ENCODE measurements at places on chromosomes 6 and 20.

DNA sequence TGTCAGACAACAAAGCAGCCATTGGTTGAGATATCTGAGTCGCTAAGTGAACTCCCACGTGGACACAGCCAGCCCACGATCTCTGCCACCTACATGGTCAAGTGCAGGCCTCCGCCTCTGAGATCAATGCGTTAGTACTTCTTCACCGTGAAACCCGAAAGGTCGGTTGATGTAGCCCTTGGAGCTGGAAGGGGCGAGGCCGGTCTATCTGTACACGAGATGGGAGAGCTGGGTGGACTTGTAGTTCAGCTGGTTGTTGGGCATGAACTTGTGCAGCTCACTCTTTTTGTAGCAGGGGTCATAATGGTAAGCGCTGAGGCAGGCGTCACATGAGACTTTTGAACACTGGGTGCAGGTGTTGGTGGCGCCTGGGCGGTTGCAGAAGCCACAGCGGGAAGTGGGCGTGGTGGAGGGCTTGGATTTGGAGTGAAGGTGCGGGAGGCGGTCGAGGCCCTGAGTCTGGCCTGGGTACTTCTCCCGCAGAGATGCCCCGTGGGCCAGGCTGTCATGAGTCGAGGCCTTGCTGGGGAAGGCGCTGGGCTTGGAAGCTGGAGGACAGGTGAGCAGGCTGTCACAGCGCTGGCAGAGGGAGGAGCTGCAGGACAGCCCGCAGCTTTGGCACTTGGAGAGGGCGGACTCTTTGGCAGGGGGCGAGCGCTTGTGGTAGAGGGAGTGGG, 9.8 kb downstream of the SPATA2 start:
- DNase-seq = no peak

- no peak for DNase-seq
Observed at GRCh38 chr20:12976720-12977309, 32.0 kb upstream of the SPTLC3 start.

- DNase-seq = no peak
Observed at GRCh38 chr6:140485740-140486449, 1111.4 kb upstream of the CITED2 start.

DNA sequence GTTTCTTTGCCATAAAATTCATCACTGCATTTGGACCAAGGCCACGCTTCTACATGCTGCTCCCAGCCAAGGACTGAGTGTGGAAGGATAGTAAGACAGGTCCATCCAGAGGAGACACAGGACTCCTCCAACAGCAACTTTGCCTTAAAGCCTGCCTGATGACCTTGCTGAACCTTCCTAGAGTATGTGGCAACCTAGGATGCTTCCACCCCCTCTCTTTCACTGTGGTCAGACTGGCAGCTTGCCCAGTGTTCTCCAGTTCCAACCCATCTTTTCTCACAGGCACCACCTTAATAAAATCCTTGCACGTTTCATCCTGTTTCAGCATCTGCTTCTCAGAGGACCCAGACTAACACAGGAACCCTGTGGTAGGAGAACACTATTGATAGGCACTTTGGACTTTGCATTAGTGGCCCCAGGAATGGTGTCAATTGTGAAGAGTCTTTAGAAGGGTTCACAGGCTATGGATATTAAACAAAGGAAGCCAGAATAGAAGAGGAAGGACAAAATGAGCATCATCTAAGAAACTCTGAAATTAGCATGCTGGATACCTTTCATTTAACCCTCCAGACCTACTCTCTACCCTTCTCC, 2.4 kb upstream of the PKHD1 start:
- DNase-seq = no peak

DNA sequence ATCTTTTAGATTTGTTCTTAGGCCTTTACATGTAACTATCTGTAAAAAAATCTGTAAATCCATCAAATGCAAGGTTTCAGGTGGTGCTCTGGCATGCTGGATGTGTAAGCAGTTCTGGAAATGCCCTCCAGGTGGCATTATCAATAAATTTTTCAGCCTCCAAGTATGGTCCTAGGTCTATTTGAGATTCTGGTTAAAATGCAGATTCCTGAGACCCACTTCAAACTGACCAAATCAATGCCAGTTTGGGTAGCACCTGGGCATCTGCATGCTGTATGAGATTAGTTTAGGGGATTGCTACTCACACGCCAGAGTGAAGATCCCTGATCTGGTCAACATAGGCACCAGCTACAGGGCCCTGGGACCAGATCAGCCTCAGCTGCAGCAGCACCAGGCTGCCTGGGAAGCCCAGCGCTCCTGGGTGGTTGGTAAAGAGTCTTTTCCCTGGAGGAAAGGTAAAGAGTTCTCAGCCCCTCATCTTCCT, 507.3 kb upstream of the CITED2 start:
- no peak for DNase-seq

- DNase-seq = no peak
Observed at GRCh38 chr6:7268816-7269555, 44.0 kb downstream of the SSR1 start.

DNA sequence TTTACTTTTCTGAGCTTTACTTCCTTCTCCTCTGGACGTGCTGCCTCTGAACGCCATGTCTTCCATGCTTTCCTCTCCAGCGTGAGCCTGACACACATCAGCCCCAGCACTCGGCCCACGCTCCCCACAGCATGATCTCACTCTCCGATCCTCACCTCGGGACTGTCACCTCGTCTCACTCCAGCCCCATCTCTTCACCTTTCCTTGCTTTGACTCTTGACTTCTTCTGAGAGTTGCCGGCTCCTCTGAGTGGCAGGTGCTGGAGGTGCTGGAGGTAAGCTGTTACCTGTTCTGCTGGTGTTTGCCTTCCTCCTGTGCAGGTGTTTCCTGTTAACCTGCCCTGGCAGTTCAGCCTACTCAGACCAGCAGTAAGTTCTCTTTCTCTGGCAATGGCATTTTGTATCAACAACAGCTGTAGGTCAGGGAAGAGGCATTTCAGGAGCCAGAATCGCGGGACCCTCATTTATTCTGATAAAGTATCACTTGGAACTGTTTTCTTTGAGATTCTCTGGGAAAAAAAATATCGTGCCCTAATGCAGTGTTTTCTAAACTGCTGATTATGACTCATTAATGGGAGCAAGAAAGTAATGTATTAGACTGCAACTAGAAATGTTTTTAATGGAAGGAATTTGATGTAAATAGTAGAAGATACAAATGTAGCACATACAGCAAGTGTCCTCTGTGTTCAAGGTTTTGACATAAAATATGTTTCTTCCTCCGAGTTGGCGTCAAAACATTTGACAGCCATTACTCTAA, 106.5 kb downstream of the ARID1B start:
- DNase-seq = no peak

GRCh38 chr20:13105864-13106457, 97.2 kb downstream of the SPTLC3 start:
- DNase-seq = no peak

- no peak for DNase-seq
Observed at GRCh38 chr6:169971081-169971861, 219.8 kb downstream of the ERMARD start.

DNA sequence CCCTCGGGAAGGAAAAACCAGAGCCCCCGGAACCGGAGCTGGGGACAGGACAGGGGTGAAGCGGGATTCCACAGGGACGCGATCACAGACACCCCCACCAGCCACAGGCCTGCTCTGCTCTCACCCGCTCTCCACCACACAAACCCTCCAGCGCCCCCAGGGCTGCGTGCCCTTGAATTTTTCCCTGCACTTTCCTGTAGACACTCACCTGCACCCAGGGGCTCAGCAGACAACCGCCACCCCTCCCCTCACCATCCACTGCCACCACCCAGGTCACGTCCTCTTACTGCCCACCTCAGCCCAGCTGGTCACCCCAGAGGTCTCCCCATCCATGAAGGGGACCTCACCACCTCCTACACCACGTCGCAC, 631 bp downstream of the ULBP2 start:
- no peak for DNase-seq

- no peak for DNase-seq
Observed at GRCh38 chr6:4322846-4323309, 187.5 kb upstream of the ECI2 start.

DNA sequence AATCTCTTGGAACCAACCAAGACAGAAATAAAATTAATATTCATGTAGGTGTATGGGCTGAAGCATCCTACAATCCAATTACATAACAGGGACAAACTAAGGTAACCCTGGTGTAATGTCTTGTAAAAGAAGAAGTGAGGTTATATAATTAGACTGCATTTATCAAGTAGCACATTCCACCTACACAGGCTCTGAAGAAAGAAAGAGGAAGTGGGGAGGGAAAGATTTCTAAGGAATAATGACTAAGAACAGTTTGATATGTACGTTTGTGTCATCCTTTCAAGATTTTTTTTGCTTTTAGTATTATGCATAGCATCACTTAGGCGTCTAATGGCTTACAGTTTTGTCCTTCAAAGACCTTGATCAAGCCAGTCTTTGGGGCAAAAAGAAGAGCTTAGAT, 139.7 kb downstream of the PLCB1 start:
- DNase-seq = no peak

DNA sequence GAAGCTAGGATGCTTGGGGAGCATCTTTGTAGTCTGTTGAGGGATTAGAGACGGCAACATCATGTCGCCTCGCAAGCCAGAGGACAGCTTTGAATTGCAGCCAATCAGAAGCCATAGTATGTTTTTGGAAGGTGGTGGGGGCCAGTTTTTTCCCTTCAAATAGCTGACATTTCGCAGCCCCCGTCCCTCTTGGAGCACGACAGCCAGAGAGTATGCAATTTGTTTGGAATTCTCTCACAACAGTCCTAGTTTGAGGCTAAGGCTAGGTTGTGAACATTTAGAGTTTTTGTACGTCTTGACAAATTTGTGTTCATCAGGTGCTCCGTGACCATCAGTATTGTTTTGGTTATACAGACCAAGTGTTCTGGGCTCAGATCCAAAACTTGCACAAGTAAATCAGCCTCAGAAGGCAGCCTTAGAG, 83.3 kb downstream of the PLCB1 start:
- no peak for DNase-seq

DNA sequence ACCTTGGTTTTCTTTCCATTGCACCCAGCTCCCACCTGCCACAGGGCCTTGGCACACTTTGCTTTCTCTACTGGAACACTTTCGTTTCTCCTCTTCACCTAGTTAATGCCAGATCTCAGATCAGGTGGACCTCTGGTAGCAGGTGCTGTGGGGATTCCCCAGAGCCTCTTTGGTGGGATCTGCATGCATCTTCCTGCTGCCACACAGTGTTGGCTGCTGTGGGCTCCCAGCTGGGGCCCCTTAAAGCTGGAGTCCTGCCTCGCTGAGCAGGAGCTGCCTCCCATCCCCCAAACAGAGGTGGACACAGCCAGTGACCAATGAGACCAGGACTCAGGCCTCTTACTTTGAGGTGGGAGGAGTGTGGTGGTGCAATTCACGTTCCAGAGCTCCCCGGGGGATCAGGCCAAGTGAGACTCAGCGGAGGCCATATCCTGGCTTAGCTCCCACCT, 28.4 kb downstream of the CEBPB start:
- no peak for DNase-seq

GRCh38 chr20:25989196-25989595, 292.5 kb upstream of the ZNF337 start:
- no peak for DNase-seq

DNA sequence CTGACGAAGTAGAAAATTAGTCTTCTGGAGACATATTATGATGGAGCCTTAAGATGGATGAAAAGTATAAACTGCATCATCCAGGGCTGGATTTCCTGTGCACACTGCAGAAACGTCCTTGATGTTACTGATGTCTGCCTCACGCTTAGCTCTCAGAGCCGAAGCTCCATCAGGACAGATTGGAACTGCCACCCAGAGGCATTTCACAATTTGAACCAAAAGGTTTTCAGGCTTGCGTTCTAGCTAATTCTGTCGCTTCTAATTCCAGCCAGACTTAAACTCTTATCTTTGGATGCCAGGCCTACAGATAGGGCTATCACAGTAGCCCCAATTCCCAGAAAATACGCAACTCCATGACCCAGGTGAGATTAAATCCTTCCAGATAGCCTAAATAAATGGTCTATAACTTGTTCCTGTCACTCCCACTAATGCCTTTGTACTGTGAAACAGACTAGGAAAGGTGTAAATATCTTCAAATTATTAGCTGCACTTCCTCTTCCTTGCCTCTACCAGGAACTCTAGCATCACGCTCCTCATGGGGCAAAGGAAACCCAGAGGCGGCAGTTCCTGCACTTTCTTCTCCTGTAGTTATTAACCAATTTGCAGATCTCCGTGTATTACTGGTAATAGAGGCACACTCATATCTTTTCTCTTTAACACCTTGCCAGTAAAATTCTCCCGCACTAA, 634.6 kb downstream of the PRKN start:
- no peak for DNase-seq

DNA sequence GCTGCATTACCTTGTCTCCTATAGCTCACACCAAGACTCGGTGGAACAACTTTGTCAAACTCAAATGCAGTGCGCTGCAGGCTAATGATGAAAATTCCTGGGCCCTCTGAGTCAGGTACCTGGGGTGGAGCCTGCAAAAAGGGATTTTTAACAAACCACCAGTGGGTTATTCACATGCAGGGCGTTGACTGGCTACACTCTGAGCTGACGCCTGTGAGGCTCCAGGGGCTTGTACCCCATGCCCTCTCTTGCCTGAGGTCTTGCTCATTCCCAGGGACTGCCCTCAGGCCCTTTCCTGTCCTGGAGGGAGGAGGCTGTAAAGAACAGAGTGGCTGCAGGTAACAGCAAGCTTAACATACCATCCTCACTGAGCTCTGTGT, 9.2 kb downstream of the GTSF1L start:
- no peak for DNase-seq

DNA sequence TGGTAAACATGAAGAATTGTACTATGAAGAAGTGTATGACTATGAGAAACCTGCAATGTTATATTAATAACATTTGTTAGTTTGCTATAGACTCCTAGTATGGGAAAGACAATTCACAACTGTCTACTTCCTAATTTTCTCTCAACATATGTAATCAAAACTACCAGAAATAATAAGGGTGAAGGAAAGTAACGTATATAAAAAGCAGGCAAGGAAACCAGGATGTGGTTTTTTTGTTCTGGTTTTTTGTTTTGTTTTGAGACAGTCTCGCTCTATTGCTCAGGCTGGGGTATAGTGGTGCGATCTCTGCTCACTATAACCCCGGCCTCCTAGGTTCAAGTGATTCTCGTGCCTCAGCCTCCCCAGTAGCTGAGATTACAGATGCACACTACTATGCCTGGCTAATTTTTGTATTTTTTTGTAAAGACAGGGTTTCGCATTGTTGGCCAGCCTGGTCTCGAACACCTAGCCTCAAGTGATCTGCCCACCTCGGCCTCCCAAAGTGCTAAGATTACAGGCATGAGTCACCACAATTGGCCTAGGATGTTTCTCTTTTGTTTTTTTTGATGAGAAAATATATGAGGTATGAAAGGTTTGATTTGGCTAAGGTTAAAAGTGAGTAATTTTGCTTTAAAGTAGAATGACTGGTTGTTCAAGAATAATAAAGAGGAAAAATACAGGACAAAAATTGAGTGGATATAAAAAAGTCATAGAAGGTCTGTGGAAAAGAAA, 83.1 kb downstream of the PTCHD4 start:
- DNase-seq = no peak

- no peak for DNase-seq
Observed at GRCh38 chr6:3045369-3045768, 22.9 kb upstream of the RIPK1 start.

- no peak for DNase-seq
Observed at GRCh38 chr6:64256483-64256882, 620.9 kb downstream of the PHF3 start.

All from activated CD8-positive, alpha-beta memory T cell treated with anti-CD3 and anti-CD28 coated beads for 1 hour (primary cell).